ENCODE measurements at places on chromosomes 5 and 9.

- DNase-seq: no peak
These were observed 31.2 kb upstream of the NDUFB6 start for GRCh38 chr9:32603914-32604852.

GRCh38 chr9:137390553-137391410 lies 32.2 kb downstream of the EXD3 start:
- no peak for DNase-seq

GRCh38 chr5:102975045-102975444 lies 144.9 kb downstream of the GIN1 start:
- no peak for DNase-seq

DNA sequence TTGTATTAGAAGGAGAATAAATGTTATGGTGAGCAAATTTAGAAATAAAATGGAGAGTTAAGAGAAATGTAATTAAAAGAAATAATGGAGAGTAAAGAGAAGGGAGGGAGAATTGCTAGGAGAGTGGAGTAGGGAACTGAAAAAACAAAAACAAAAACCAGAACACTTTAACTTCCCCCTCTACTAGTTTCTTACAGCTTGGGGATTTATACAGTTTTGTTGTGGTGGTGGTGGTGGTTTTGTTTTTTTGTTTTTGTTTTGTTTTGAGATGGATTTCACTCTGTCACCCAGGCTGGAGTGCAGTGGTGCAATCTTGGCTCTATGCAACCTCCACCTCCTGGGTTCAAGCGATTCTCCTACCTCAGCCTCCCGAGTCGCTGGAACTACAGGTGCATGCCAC lies 322.4 kb downstream of the TMEM167A start:
- peak; percentile 8 for DNase-seq

DNA sequence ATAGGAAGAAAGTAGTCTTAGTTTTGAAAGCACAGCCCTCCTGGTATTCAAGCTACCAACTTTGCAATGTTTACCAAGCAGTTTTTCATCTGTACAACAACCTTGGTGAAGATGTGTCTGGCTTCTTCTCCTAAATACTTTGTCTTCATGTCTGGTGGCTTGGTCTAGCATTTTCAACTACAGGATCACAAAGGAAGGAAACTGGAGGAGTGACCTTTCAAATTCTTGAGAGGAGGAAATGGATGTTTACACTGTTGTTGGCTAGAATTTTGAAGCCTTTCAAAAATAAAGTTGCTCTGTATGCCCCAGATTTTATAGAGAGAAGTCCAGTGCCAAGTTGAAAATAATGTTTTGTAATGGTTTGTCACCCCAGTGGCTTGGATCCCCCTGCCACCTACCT lies 16.3 kb downstream of the PAM start:
- no peak for DNase-seq

DNA sequence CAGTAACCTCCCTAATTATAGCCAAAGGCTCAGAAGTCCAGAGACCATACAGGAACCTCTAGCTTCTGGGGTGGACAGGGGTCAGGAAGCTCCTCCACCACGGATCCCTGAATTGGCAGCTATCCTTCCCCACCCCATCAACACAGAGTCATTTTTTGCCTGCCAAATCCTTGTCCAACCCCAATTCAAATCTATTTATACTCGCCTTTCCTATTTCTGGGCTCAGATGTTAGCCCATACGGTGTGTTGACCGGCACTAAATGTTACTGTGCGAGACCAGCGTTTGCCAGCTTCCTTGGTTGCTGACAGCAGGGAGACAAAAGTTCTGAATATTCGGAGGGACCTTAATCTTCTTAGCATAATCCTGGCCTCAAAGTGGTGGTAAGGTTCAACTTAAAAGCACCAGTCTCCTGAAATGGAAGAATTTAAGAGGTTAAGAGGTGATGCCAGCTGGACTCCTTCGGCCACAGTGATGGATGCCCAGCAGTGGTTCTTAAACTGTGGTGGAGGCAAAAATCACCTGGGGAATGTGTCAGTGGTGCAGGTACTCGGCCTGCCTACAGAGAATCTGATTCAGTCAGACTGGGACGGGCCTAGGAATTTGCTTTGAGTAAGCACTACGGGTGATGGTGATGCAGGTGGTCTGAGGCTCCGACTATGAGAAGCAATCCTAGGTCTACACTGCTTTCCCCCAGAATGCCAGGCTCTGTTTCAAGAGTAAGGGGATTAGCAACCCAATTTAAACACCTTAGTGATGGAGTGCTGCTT lies 204.8 kb upstream of the MEF2C start:
- no peak for DNase-seq

- DNase-seq: no peak
These were observed 216.5 kb upstream of the DMRT1 start for GRCh38 chr9:624935-625500.

DNA sequence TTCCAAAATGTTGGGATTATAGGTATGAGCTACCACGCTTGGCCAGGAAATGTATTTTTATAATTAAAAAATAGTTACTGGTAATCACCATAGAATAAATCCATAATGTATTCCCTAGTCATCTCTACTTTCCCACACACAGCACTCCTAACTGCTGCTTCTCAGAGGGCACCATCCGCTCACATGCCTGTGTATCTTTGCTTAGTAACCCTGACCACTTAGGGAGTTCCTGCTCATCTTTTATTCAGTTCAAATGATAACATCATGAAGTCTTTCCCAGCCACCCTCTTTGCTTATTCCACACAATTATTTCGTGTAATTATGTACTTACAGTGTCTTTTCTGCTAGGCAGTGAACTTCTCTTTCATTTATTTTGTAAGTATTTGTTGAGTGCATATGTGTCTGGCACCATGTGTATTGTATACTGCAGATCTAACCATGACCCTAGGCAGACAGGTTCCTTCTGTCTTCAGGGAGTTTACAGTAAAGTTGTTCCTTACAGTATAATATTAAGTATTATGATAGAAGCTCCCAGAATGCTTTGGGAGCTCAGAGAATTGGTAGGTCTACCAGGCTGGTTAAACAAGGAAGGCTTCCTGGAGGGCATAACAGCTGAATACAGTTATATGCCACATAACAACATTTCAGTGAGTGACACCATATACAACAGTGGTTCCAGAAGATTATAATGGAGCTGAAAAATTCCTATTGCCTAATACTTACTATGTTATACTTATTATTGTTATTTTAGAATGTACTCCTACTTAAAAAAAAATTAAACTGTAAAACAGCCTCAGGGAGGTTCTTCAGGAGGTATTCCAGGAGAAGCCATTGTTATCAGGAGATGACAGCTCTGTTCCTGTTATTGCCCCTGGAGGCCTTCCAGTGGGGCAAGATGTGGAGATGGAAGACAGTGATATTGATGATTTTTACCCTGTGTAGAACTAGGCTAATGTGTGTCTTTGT lies 39.2 kb downstream of the DCAF10 start:
- DNase-seq: no peak

GRCh38 chr5:137796279-137796678 lies 42.1 kb upstream of the HNRNPA0 start:
- DNase-seq: no peak

Measured in GM06990 (cell line).